ENCODE measurements at places on chromosomes 3 and 15.

- DNase-seq = no peak
These were observed 195.2 kb upstream of the STRIT1 start for GRCh38 chr3:155488671-155489070.

DNA sequence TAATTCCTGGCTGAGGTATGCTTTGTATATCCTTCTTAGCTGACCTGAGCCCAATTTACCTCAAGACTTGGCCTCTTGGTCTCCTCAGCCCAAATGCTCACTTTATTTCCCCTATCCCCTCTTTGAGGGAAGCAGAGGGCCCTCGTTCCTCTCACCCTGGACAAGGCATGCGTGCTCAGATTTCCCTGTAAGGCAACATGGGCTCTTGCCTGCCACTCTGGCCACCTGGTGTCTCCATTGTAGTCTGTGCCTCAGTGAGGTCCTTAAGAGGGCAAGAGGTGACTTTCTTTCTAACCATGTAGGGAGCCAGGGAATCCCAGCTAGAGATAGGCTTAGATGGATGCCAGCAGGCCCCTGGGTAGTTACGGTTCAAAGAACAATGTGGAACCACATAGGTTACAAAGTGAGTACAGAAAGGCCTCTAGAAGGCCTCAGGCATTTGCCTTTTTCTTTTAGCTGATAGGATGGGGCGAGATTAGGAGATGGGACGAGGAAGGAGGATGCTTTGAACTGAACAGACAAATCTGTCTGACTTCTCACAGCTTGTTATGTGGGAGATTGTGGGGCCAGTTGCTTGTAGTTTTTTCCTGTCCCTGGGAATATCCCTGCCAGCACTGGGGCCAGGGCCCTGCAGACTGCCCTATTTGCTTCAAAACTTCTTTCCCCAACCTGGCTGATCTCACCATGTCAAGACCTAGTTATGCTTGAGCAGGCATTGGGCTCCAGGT is 1.1 kb upstream of the INTS14 start:
- DNase-seq = no peak

- DNase-seq = no peak
These were observed 236.3 kb downstream of the CNTN4 start for GRCh38 chr3:2334921-2335320.

DNA sequence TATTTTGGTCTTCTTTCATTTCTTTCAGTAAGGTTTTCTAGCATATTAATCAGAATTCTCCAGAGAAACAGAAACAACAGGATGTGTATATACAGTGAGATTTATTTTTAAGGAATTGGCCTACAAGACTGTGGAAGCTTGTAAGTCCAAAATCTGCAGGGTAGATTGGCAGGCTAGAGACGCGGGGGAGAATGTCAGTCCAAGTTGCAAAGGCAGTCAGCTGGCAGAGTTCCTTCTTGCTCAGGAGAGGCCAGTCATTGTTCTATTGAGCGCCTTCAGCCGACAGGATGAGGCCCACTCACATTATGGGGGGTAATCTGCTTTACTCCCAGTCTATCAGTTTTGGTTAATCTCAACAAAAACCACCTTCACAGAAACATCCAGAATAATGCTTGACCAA is 133.4 kb upstream of the UBE3A start:
- DNase-seq = no peak

GRCh38 chr15:65040461-65040860 is 4.7 kb upstream of the SLC51B start:
- no peak for DNase-seq
